ENCODE measurements at places on chromosomes 11 and 22. TPM values are rescaled to one million over a fixed set of nuclear protein-coding genes. Genes with fewer than 3 reads are reported as not detected.
A peak's percentile ranks its signal among the peaks of the same experiment; 100 is the strongest.

Gene YPEL1
- 9.6 TPM for total RNA-seq

Gene OR2AT4
- not detected for total RNA-seq

- DNase-seq = no peak
These were observed 53.7 kb downstream of the TIMP3 start for GRCh38 chr22:32855045-32855756.

DNA sequence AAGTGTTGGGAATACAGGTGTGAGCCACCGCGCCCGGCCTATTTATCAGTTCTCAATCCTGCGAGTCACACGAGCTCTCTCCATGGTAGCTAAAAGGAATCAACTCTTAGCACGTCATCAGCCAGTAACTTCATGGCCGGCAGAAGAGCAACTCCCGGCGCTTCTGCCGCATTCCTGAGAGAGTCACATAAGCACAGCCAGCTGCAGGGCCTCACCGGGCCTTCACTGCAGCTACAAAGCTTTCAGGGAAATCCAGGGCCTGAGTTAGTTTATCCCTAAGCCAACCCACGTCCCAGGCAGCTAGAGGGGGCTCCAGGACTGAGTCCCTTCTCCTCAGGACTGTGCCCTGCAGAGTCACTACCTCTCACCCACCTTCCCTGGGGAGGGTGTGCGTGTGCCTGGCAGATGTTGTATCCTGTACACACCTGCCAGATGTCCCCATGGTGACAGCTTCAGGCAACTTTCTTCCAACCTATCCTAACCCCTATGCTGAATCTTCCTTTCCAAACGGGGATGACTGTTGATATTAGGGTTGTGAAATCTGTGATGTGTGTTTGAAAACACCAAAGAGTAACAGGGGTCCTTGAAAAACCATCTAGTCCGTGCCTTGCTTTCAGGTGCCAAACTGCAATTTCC is 45.9 kb upstream of the ARFGAP3 start:
- DNase-seq = no peak

- no peak for DNase-seq
These were observed 55.6 kb upstream of the SPTBN2 start for GRCh38 chr11:66784575-66784974.

DNA sequence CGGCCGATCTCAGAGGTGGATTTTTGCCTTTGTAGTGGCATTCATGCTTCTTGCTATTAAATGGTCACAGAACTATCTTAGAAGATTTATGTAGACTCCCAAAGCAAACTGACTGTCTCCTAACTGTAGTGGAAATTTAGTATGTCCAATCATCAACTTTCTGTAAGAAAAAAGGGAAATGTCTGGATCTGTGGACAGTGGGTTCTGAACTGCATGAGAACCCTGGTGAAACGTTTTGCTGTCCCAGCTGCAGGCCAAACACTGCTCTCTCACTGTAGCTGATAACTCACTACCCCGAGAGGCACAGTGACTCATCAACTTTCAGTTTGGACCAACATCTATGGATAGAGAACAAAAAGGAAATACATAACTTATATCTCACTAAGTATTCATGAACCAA is 387.1 kb downstream of the SOX6 start:
- DNase-seq = peak; percentile 80
